ENCODE measurements at places on chromosomes 4 and X.

GRCh38 chrX:109448282-109448938 lies 33.5 kb downstream of the GUCY2F start:
- no peak for DNase-seq

DNA sequence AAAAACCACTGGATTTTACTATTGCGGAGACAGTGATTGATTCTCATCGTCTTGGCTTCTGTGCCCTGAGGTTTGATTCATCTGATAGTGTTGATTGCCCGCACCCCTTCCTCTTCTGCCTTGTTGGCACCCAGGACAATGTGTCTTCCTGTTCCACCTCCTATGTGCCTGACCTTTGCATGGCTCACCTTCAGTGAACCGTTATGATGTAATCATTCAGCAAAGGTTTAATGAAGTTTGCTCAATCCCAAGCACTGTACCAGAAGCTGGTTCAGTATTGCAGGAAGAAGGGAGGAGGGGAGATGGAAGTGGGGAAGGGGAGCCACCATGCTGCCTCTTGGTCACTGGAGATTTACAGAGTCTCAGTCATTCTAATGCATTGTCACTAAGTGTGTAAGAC lies 36.3 kb downstream of the PDGFRA start:
- no peak for DNase-seq

DNA sequence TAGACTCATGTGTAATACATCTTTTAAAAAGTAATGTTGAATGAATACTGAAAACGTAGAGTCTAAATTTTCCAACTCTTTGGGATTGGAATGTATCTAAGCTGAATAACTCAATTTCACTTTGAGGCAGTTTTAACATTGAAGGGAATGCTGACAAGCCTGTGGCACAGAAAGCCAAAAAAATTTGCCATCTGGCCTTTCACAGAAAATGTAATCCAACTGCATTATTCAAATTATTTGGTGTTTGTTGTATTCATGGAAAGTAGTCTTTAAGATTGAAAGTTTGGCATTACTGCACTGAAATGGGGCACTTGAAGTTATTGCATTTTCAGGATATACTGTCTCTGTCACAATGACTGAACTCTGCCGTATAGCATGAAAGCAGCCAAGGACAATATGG lies 186.9 kb downstream of the FRMPD4 start:
- no peak for DNase-seq

GRCh38 chr4:25013756-25014661 lies 16.7 kb downstream of the LGI2 start:
- no peak for DNase-seq

DNA sequence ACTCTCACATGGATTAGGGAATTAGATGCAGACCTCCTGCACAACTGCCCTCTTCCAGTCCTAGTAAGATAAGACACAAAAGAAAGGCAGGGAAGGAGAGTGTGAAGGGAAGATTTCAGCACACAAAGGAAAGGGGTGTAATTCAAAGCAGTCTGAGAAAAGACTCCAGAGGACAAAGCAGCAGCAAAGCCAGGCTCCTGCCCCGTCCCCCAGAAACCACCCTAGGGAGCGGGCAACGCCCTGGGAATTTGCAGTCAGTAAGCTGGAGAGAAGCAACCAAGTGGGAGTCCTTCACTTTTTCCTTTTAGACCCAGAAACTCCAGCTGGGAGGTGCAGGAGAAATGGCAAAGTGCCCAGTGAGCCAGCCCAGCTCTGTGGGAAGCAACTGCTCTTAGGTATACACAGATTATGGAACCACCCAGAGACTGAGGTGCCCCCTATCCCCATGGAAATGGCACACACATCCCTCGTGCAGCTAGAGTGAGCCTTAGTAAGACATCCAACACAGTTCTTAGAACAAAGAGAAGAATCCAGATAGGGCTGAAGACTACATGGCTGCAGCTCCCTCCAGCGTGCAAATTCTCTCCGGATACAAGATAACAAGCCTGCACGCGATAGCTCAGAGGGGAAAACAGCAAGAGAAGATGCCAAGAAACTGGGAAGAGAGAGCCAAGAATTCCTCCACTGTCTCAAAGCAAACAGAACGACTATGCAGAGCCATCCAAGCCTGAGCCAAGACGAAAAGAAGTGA lies 26.5 kb upstream of the IRAK1 start:
- DNase-seq, result no peak

GRCh38 chrX:21975812-21976211 lies 35.3 kb downstream of the SMS start:
- DNase-seq, result no peak

DNA sequence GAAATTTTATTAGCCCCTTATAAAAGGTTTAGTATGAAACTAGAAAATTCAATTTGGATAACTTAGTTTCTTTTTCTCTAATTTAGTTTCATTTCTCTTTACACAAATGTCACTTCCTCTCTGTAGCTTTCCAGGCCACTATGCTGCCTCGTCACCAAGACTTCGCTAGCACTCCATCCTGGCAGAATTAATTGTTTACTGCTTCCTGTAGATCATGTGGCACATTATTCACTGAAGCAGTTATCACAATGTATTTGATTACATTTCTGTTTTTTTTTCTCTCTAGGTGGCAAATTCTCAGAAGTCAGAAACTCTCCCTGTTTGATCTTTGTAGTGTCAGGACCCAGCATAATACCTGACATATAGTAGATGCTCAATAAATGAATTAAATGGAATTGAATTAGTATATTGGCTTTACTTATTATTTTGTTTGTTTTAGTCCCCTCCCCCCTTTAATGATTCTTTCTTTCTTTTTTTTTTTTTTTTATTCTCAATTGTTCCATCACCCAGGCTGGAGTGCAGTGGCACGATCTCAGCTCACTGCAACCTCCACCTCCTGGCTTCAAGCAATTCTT lies 9.3 kb upstream of the SAT1 start:
- DNase-seq, result no peak

- no peak for DNase-seq
These were observed 30.0 kb downstream of the PAPSS1 start for GRCh38 chr4:107689912-107690587.

- no peak for DNase-seq
These were observed 219.0 kb upstream of the CPEB2 start for GRCh38 chr4:14783011-14783877.

DNA sequence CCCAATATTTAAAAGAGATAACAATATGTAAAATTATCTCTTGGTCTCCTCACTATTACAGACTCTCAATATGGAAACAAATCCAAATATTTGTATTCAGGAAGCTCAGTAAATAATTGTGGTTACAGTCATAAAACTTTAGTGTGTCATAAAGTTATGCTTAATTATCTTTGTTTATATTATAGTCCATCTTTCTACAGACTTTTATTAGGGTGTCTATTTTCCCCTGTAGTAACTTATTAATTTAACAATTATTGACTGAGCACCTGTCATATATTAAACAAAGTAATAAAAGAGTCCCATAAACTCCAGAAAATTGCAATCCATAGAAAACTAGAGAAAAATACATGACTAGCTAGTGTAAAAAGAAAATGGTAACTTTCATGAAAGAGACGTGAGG lies 61.6 kb upstream of the GPM6A start:
- DNase-seq, result no peak

GRCh38 chr4:99803566-99804101 lies 13.0 kb upstream of the DAPP1 start:
- DNase-seq, result no peak

DNA sequence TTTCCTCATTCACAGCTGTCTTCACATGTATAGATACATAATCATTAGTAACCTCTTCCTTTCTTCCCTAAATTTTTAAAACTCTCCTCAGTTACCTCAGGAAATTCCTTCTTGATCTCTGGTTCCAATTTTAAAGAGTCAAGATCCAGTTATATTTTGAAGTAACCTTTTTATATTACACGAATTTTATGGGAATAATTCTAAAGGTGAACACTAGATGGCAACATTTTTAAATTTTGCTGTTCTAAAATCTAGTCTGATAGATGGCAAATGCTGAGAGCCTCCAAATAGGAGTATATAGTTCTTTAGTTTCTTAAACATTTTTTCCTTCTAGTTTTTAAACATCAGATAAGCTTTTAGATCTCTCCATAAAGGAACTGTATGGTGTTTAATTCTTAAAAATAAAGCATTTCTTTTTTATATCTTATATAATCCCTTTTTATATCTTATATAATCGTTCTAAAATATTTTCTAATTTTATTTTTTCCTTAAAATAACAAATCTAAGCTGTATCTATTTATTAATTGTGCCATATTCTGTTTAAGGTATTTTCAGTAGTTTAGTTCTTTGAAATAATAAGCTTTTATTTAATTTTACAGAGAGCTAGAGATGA lies 37.9 kb upstream of the PAPSS1 start:
- DNase-seq, result no peak

- no peak for DNase-seq
These were observed 57.5 kb upstream of the ZCCHC13 start for GRCh38 chrX:74246524-74246923.

GRCh38 chr4:93086356-93086755 lies 742.2 kb upstream of the ATOH1 start:
- no peak for DNase-seq

- DNase-seq, result no peak
These were observed 3.1 kb upstream of the CSN3 start for GRCh38 chr4:70239131-70239883.

- DNase-seq, result no peak
These were observed 101.9 kb downstream of the FBXW7 start for GRCh38 chr4:152434011-152434410.

GRCh38 chr4:82898322-82899243 lies 2.0 kb upstream of the THAP9 start:
- DNase-seq, result no peak

DNA sequence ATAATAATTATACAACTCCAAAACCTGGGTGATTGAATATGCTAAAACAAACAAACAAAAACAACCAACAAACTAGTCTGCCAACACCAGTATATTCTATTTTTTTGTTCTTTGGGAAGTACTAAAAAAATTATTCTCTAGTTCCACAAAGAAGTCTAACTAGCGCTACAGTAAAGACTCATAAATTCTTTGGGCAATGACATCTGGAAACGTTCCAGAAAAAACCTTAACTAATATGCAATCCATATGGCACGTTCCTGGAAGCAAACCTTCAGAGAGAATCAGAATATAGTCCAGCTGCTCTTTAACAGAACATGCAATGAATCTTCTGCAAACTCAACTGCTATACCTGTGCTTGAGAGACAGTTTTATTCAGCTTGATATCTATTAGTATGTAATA lies 500.1 kb downstream of the TRAM1L1 start:
- no peak for DNase-seq

DNA sequence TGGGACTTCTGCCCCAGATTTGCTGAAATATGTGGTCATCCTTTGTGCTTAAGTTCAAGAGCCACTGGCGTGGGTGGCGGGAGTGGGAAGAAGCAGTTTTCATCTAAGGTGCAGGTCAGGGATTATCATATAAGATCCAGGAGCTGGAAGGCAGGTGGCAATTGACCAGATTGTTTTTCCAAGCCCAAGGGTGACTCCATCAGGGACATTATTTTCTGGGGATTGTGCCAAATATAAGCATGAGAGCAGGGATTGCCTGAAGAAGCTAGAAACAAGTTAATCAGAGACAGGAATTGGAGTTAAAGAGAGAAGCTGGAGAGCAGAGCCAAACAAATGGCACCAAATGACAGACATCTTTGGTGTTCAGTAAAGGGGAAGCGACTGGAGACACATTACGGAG lies 19.4 kb upstream of the SEL1L3 start:
- no peak for DNase-seq

DNA sequence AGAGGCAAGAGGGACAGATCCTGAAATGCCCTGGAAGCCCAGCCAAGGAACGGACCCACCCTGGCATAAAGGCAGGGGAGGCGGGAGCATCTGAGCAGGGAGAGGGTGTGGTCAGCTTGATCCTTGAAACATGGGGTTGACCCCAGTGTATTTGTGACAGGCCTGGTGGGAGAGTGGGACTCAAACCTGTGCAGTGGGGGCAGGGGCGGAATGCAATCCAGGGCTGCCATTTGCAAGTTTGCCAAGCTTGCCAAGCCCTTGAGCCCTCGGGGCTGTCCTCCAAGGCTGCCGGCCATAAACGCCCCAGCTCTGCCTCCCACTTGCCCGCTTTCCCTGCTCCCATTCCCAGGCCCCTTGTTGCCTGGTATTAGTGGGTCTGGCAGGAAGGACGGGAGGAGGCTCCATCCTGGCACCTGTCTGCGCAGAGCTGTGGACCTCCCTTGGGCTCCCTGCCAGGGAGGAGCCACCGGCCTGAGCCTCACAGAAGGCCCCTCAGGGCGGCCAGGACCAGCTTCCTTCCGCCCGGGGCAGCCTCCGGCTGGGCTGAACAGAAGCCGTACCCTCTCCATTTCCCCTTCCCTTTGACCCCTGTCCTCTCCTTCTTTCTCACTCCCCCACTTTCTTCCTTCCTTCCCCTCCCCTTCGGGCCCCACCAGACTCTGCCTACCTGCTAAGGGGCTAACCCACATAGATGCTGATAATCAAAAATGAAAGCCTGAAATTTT lies 661 bp downstream of the S100P start:
- DNase-seq, result no peak

DNA sequence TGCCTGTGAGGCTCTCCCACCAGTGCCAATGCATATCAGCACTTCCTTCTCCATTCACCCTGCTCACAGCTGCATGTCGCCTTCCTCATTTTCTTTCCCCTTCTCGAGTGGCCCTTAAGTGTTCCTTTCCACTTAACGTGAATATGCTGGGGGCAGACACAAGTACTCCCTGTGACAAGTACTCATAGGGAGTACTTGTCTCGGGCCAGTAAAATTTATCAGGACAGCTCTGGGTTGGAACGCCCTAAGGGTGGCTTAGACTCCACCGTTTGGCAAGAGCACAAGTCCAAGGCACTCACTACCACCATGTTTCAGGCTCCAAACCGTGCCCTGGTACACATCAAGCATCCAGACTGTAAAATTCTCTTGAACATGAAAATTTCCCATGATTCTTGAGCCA lies 3.9 kb upstream of the LDOC1 start:
- DNase-seq, result no peak

DNA sequence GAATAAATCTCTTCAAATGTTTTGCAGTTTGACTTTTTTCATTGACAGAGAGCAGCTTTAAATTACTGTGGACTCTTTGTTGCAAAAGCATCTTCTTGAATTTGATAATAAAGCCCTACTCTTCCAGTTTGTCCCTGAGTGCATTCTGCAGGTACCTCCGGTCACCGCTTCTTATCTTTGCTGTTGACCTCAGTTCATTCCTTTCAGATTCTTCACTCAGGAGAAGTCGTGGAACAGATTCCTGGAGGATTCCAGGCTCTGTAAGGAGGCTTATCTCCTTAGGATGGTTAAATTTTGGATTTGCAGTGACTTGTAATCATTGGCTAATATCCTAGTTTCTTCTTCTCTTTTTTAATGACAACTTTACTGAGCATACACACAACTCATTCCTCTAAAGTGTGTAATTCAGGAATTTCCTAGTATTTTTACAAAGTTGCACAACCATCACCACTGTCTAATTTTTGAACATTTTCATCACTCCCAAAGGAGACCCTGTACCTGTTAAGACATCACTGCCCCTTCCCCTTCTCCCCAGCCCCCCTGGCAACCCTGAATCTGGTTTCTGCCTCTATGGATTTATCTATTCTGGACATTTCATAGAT lies 22.0 kb downstream of the TBL1X start:
- DNase-seq, result no peak

DNA sequence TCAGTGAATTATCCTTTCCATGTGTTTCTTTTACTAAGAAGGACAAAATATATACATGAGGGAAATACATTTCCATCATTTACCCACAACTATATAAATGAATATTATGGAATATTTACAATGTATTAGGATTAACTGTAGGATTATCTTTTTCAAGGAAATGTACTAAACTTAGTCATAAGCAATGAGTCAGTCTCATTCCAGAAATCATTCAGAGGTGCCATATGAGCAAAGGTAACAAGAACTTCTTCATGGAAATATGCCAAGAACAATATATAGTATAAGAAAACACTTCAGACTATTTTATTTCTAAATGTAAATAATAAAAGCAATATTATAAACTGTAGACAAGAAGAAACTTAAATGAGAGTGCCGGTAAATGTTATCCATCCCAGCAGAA lies 67.1 kb downstream of the USP38 start:
- no peak for DNase-seq
